ENCODE measurements at places on chromosomes 1 and 21. TPM values are rescaled to one million over a fixed set of nuclear protein-coding genes. Genes with fewer than 3 reads are reported as not detected.

DNA sequence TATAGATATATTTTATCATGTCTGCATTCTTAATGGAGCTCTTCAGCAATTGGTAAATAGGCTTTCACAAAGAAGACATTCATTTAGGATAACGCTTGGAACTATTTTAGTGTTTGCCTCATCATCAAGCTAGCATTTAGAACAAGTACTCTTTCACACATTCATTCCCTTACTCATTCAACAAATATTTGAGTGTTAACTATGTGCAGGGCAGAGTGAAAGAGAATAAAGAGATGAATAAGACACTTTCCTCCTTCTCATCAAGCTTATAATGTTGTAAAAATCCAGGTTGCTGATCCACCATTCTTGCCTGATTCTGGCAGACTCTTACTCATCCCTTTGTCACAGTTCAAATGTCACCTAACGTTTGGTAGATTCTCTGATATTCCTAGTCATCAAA lies 386.3 kb upstream of the BEND5 start:
- H3K36me3 ChIP-seq: no peaks in the 10 kb centered on the region
- H3K27me3 ChIP-seq: no peaks in the 10 kb centered on the region
- DNase-seq: no peak
- H3K4me3 ChIP-seq: no peak overlapping the region
- no peaks in the 10 kb centered on the region for H3K4me1 ChIP-seq
- no peak overlapping the region for H3K27ac ChIP-seq

GRCh38 chr1:193417945-193418744 lies 231.7 kb upstream of the B3GALT2 start:
- no peaks in the 10 kb centered on the region for H3K27me3 ChIP-seq
- DNase-seq: peak; percentile 14
- no peaks in the 10 kb centered on the region for H3K36me3 ChIP-seq
- peaks cover 17% of the 10 kb centered on the region for H3K4me1 ChIP-seq
- peak overlapping the region; percentile 89 for H3K4me3 ChIP-seq

GRCh38 chr1:51514733-51515132 lies 4.3 kb downstream of the EPS15 start:
- no peaks in the 10 kb centered on the region for H3K27me3 ChIP-seq
- no peak for DNase-seq
- H3K4me3 ChIP-seq: peak overlapping the region; percentile 83

- no peaks in the 10 kb centered on the region for H3K36me3 ChIP-seq
- no peaks in the 10 kb centered on the region for H3K27me3 ChIP-seq
- no peak overlapping the region for H3K4me3 ChIP-seq
- no peak for DNase-seq
- H3K4me1 ChIP-seq: no peaks in the 10 kb centered on the region
These were observed 443.4 kb upstream of the C1orf87 start for GRCh38 chr1:60516996-60517395.

DNA sequence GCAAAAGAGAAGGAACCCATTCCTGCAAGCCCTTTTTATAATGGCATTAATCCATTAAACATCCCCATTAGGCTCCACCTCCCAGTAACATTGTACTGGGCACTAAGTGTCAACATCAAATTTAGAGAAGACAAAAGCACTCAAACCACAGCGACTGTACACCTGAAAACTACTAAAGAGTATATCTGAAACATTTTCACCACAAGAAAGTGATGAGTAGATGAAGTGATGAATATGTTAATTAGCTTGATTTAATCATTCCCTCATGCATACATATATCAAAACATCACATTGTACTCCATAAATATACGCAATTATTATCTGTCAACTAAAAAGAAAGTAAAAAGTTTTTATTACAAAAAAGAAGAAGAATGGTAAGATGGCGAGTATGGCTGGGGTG lies 26.4 kb downstream of the ACP6 start:
- H3K4me3 ChIP-seq: no peak overlapping the region
- no peak overlapping the region for H3K27ac ChIP-seq
- H3K4me1 ChIP-seq: no peaks in the 10 kb centered on the region
- DNase-seq: no peak

- peaks cover 18% of the 10 kb centered on the region for H3K4me1 ChIP-seq
- H3K27me3 ChIP-seq: peaks cover 1% of the 10 kb centered on the region
- peak; percentile 3 for DNase-seq
- peak overlapping the region; percentile 22 for H3K4me3 ChIP-seq
- H3K27ac ChIP-seq: peak overlapping the region; percentile 77
These were observed 172.7 kb downstream of the TGFBR3 start for GRCh38 chr1:91712981-91713841.

- H3K27ac ChIP-seq: 0 out of 2 replicates have a peak overlapping the region, but pooled peaks have one; percentile 50
- H3K4me3 ChIP-seq: no peak overlapping the region
- H3K4me1 ChIP-seq: peaks cover 24% of the 10 kb centered on the region
- H3K27me3 ChIP-seq: peaks cover 2% of the 10 kb centered on the region
These were observed 45.8 kb downstream of the SSBP3 start for GRCh38 chr1:54360165-54361005.

- H3K27ac ChIP-seq: peak overlapping the region; percentile 4
- H3K27me3 ChIP-seq: no peaks in the 10 kb centered on the region
- peak overlapping the region; percentile 17 for H3K4me3 ChIP-seq
- DNase-seq: no peak
- peaks cover 61% of the 10 kb centered on the region for H3K4me1 ChIP-seq
These were observed 146.4 kb upstream of the COL11A1 start for GRCh38 chr1:103254691-103255090.

DNA sequence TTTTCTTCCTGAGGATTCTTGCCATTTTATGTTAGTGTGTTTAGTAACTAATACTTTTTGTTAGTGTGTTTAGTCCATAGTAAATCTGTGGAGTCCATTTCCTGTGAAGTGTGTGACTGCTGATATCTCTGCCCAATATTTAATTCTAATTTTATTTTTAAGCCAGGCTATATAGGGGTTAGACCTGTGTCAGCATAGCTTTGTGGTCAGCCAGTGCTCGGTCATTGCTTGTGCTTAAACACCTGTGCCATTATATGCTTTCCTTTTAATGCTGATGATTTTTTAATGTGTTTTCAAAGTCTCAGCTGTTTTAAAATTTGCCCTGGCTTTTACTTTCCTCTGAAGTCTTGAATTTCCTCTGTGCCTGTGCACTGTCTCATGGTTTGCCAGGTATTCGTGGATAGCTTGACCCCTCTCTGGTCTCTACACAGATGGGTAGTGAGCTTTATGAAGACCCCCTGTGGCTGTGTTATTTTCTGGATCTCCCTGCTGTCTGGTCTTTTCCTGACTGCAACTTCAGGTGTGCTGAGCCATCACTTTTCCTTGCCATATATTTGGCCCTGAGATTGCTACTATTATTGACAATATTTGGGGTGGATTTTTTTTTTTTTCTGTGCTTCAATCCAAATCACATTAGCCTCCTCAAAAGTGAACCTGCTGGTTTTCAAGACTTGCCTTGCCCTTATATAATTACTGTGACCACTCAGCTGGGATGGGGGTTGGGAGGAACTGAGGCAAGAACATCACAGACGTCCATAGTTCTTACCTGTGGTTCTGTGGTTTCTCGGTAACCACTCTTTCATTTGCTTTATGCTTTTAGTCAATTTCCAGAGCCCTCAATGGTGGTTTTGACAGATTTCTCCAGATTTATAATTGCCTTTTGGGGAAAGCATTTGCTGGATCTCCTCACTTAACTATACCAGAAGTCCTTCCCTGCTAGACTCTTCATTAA lies 59.6 kb downstream of the RPS6KC1 start:
- no peaks in the 10 kb centered on the region for H3K27me3 ChIP-seq
- no peaks in the 10 kb centered on the region for H3K4me1 ChIP-seq
- peak overlapping the region; percentile 36 for H3K27ac ChIP-seq
- no peak for DNase-seq

GRCh38 chr21:28818663-28819278 lies 173.9 kb downstream of the LTN1 start:
- H3K36me3 ChIP-seq: no peaks in the 10 kb centered on the region
- peak; percentile 38 for DNase-seq
- H3K27ac ChIP-seq: peak overlapping the region; percentile 66
- H3K4me1 ChIP-seq: peaks cover 48% of the 10 kb centered on the region
- no peaks in the 10 kb centered on the region for H3K27me3 ChIP-seq

- no peaks in the 10 kb centered on the region for H3K36me3 ChIP-seq
- H3K4me1 ChIP-seq: no peaks in the 10 kb centered on the region
- DNase-seq: no peak
- no peak overlapping the region for H3K27ac ChIP-seq
- H3K27me3 ChIP-seq: peaks cover 15% of the 10 kb centered on the region
These were observed 787 bp downstream of the GRIK3 start for GRCh38 chr1:37033355-37034101.

GRCh38 chr1:113849072-113849471 lies 22.4 kb downstream of the PTPN22 start:
- DNase-seq: no peak
- peaks cover 21% of the 10 kb centered on the region for H3K36me3 ChIP-seq
- no peak overlapping the region for H3K4me3 ChIP-seq
- no peaks in the 10 kb centered on the region for H3K27me3 ChIP-seq

DNA sequence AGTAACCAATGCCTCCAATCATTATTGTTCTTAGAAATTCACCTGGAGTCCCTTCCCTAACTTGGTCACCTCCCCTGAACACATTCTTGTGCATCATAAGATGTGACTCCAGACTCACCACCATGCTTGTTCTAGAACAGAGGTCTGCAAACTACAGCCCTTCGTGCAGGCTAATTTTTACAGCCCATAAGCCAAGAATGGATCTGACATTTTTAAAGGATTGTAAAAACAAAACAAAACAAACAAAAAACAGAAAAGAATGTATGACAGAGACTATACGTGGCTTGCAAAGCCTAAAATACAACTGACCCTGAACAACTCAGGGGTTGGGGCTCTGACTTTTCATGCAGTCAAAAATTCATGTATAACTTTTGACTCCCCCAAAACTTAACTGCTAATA lies 6.2 kb upstream of the HIVEP3 start:
- no peaks in the 10 kb centered on the region for H3K36me3 ChIP-seq
- H3K4me3 ChIP-seq: peak overlapping the region; percentile 10
- peaks cover 51% of the 10 kb centered on the region for H3K4me1 ChIP-seq
- H3K27me3 ChIP-seq: no peaks in the 10 kb centered on the region
- DNase-seq: peak; percentile 42
- peak overlapping the region; percentile 47 for H3K27ac ChIP-seq

- no peaks in the 10 kb centered on the region for H3K4me1 ChIP-seq
- no peak for DNase-seq
- H3K27ac ChIP-seq: peak overlapping the region; percentile 13
- H3K4me3 ChIP-seq: no peak overlapping the region
- peaks cover 24% of the 10 kb centered on the region for H3K36me3 ChIP-seq
- H3K27me3 ChIP-seq: peaks cover 2% of the 10 kb centered on the region
These were observed 27.0 kb downstream of the KHDRBS1 start for GRCh38 chr1:32040711-32041110.

GRCh38 chr1:212228076-212228475 lies 57.1 kb upstream of the PPP2R5A start:
- no peak for DNase-seq
- H3K4me3 ChIP-seq: no peak overlapping the region
- H3K27me3 ChIP-seq: peaks cover 7% of the 10 kb centered on the region
- peaks cover 27% of the 10 kb centered on the region for H3K4me1 ChIP-seq
- no peak overlapping the region for H3K27ac ChIP-seq
- no peaks in the 10 kb centered on the region for H3K36me3 ChIP-seq

GRCh38 chr1:228293816-228294500 lies 86.1 kb downstream of the OBSCN start:
- no peaks in the 10 kb centered on the region for H3K4me1 ChIP-seq
- DNase-seq: no peak

- peak; percentile 28 for DNase-seq
- H3K27ac ChIP-seq: peak overlapping the region; percentile 3
- peaks cover 32% of the 10 kb centered on the region for H3K4me1 ChIP-seq
- no peaks in the 10 kb centered on the region for H3K27me3 ChIP-seq
- no peak overlapping the region for H3K4me3 ChIP-seq
- H3K36me3 ChIP-seq: peaks cover 18% of the 10 kb centered on the region
These were observed 99.2 kb upstream of the BTG3 start for GRCh38 chr21:17711896-17712295.

DNA sequence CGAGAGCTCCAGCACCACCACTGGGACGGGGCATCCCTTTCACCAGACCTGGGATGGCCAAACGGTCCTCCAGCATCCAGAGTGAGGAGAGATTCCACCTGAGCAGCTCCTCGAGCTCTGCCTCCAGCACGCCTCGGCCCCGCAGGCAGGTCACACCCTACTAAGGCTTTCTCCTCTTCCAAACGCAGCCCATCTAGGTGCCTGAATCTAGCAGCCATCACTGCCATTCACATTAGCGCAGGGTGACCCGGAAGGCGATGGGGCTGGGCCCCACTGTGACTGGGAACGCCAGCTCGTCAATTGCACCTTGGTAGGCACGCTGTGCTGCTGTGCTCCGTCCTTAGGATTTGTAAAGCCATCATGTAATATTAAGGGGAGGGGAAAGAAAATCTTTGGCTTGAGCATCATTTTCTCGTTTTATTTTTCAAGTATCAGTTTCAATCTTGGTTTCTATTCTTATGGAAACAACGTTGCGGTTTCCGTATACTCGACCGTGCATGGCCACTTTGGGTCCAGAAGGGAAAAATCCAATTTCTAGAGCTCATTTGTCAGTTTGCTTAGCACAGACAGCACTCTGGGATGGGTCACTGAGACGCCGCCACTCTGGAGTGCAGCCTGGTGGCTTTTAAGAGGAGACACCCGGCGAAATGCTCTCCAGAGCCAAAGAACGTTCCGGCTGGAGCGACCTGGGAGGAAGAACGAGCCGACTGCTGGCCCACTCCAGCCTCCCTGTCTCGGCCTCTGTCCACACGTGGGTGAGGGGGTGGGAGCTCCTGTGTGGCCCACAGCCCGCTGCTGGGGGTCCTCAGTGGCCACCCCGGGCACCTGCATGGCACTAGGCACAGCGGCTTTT lies 173.6 kb downstream of the PRDM16 start:
- no peaks in the 10 kb centered on the region for H3K36me3 ChIP-seq
- H3K4me1 ChIP-seq: no peaks in the 10 kb centered on the region
- DNase-seq: no peak
- peaks cover 10% of the 10 kb centered on the region for H3K27me3 ChIP-seq

DNA sequence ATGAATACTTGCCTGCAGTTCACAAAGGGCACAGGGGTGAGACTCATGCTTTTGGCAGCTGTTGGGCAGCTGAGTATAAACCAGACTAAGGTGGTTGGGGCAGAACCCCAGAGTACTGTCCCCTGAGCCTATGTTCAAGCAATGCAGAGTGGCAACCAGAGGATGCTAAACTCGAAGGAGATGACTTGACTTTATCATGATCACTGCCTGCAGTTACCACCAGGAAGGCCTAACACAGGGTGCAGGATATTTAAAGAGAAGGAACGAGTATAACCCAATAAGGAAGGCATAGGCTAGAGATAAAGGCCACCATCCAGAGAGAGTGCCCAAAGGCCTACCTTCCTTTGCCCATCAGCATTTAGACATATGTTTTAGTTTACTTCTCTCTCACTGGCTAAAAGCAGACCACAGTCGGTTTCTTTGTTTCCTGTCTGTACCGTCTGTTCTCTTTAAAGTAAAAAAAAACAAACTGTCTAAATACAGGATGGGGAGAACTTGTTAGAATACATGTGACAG lies 83.3 kb downstream of the MPZL1 start:
- peaks cover 61% of the 10 kb centered on the region for H3K4me1 ChIP-seq
- peaks cover 2% of the 10 kb centered on the region for H3K27me3 ChIP-seq
- no peak overlapping the region for H3K4me3 ChIP-seq
- H3K27ac ChIP-seq: peak overlapping the region; percentile 80
- peaks cover 11% of the 10 kb centered on the region for H3K36me3 ChIP-seq

- no peak for DNase-seq
- no peaks in the 10 kb centered on the region for H3K36me3 ChIP-seq
- no peak overlapping the region for H3K27ac ChIP-seq
- peaks cover 18% of the 10 kb centered on the region for H3K4me1 ChIP-seq
These were observed 23.0 kb upstream of the LRRC8C start for GRCh38 chr1:89609781-89610456.

The MNDA gene
- not detected for total RNA-seq

The ADAMTS5 gene
- 5.2 TPM for total RNA-seq

The LDLRAD2 gene
- not detected for total RNA-seq

The MYBPHL gene
- total RNA-seq: not detected

The TNFAIP8L2 gene
- total RNA-seq: not detected

The ADGRB2 gene
- total RNA-seq: 7.5 TPM

The BEST4 gene
- total RNA-seq: not detected

The KANK4 gene
- not detected for total RNA-seq

The FAM177B gene
- total RNA-seq: not detected

Data from HFFc6 (cell line).